ENCODE measurements at places on chromosomes 1 and 21. TPM values are rescaled to one million over a fixed set of nuclear protein-coding genes. Genes with fewer than 3 reads are reported as not detected.
A peak's percentile ranks its signal among the peaks of the same experiment; 100 is the strongest.

DNA sequence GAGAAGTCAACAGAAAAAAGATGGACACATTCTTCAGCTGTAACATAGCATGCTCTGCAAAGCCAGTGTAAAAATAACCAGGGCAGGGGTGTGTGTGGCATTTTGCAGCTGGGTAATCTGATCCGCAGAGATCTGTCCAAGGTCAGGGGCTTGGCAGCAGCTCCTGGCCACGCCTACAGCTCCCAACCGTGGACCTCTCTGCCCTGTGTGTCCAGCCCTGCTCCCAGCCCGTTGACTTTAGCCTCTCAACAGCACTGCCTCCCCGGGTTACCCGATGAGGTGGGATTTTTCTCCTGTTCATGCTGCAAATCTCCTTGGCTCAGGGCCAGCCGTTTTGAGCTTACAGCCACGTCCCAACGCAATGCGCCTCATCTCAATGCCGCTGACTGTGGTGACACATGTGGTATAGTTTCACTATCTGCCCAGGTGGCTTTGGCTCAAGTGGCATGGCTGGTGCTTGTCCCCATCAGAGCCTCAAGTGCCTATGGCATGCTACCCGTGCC, 68.1 kb downstream of the VWA5B1 start:
- peak; percentile 47 for DNase-seq

DNA sequence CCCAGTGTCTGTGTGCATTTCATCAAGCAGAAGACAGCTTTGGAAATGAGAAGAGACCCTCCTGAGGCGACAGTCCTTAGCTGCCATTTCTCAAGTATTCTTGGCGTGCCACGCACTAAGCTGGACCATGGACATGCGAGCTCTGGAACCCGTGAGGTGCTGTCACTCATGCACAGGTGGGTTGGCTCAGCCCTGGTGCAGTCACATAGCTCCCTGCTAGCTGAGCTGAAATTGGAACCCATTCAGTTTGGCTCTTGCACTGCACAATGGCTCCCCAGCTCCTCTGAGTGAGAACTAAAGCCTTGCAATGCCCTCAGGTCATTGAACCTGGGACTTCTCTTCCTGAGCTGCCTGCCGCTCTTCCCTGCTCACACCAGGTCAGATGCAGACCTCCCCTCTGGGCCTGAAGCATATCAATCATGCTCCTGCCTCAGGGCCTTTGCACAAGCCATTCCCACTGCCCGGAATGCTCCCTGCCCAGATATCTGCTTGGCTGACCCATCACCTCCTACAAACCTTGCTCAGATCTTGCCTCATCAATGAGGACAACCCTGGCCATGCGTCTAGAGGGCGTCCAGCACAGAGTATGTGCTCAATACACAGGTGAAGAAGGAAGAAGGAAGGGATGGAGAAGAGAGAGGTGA, 6.3 kb upstream of the SRARP start:
- no peak for DNase-seq

DNA sequence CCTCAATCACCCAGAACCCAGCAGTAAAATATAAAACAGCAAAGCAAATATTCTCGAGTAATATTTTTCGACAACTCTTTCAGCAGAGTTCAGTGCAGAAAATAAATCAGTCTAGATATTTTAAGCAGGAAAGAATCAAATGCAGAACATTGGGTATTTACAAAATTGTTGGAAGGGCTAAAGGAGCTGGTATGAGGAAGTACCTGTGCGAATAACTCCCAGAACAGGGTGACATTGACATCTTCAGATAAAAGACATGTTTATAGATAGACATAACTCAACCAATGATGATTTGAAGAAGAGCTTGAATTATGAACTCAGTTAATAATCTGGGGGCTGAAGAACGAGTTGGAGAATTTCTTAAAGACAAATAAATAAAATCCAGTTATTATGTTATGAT, 6.4 kb downstream of the AXDND1 start:
- DNase-seq: no peak

DNA sequence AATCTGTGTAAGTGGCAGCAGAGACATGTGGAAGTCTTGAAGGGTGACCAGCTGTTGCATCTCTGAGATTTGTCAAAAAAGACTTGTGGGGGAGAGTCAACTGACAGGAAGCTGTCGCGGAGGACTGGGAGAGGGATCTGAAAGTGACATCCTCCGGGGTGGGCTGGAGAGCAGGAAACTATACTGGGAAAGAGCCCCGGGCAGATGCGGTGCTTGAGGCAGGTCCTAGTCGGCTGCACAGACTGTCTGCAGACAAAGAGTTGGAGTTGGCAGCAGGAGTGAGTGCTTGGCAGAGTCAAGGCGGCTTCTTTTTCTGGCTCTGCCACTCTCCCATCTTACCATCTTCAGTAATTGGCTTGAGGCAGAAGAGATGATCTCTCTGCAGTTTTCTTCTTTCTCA, 294.0 kb upstream of the C1orf87 start:
- DNase-seq: no peak

GRCh38 chr1:119483441-119484200, 23.4 kb upstream of the HSD3B1 start:
- DNase-seq: no peak

AMY1B gene
- total RNA-seq: not detected

TMEM125 gene
- total RNA-seq: 0.64 TPM
